CD4-positive, alpha-beta T cell treated with Interferon alpha-2 for 1 hour (primary cell): ENCODE measurements at places on chromosomes 4 and X.

DNA sequence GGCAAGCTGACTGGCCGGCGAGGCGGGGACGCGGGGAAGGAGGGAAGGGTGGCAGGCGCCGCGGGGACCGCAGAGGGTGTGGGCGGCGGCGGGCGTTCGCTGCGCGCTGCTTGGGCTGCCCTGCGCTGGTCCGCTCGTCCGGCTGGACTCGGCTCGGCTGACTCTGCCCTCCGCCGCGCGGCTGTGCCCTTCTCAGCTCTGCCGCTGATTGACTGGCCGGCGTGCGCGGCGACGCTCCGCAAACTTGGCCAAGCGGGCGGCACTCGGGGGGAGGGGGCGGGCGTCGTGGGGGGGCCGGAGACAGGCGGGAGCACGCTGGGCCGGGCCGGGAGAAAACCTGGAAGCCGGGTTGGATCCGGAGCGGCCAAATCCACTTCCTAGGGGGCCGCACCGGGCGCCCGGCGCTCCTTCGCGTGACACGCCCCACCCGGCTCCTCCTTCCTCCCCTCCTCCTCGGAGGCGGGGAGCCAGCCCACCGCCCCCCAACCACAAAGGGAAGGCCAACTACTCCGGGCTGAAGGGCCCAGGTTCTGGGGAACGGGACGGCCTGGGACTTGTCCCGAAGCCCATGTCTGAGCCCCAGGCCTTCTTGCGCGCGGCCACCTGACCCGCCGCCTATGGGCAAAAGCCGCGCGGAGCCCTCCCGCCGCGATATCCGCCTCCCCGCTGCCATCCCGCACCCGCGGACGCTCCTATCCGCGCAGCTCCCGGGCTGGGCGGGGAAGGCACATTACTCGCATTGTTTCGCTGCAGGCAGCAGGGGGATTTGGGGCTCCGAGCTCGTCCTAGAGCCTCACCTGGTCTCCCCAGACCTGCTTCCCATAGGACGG is at the start of gene GPC4:
TSS of gene GPC4 (minus strand) at position 214 of the 830 bp plus-strand sequence. CDS start 524 bp downstream, outside the sequence.
- no peak for DNase-seq

DNA sequence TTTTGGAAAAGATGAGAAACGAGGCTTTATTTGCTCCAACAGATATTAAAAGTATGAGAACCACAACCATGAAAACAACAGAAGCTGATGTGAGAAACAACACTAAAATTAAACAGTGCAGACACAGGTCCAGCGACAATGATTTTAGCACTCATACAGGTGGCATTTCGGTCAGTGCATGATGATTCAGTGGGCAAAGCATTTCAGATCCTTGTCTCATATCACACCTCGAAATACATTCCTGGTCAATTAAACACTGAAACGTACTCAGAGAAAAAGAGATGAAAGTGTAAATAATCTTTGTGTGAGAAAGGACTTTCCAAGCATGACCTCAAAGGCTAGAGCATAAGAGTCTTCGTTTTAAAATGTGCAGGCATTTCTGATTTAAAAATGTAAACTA is 85.2 kb downstream of the ACOX3 start:
- DNase-seq: no peak

DNA sequence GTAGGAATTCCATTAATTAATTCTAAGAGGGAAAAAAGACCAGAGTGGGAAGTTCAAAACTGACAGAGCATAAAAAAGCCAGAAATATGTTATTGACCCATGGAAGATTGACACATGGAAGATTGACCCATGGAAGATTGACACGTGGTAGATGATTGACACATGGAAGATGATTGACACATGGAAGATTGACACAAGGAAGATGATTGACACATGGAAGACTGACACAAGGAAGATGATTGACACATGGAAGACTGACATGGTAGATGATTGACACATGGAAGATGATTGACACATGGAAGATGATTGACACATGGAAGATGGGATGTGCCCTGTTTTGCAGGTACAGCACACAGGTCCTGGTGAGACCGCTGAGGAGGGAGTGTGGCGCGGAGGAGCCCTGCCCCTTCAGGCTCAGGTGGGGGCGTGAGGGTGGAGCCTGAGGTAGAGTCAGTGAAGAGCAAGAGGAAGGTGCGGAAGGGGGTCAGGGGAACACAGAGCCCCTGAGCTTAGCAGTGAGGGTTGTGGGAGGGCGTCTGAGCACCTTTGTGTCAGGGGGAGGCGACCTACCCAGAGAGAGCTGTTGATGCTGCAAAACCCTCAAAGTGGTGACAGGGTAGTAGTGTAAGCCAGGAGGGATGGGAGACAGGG is 15.8 kb upstream of the PDE6B start:
- no peak for DNase-seq

DNA sequence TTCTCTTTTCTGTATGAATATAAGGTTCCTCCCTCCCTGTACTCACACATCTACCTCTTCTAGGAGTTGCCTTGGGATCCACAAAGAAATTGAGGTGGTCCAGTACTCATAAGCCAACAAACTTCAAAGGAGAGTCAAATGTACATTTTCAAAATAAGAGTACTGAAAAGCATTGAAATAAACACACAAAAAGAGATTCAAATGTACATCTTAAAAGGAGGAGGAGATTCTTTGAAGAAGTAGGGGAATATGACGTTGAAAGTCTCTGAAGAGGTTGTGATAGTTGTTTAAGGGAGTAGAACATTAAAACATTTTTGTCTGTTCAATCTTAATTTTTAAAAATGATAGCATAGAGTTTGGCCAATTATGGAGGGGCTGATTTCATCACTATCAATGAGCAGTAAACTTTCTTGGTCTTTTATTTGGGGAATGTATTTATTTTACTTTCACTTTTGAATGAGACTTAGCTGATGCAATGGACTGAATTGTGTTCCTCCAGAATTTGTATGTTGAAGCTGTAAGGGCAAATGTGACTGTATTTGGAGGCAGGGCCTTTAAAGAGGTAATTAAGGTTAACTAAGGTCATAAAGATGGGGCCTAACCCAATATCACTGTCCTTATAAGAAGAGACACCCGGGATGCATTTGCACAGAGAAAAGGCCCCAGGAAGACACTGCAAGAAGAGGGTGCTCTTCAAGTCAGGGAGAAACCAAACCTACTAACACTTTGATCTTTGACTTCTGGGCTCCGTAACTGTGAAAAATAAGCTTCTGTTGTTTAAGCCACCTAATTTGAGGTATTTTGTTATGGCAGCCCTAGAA is 226.3 kb upstream of the PGRMC2 start:
- peak; percentile 5 for DNase-seq

- no peak for DNase-seq
Measured at GRCh38 chrX:74492720-74493201, 71.5 kb downstream of the SLC16A2 start.

DNA sequence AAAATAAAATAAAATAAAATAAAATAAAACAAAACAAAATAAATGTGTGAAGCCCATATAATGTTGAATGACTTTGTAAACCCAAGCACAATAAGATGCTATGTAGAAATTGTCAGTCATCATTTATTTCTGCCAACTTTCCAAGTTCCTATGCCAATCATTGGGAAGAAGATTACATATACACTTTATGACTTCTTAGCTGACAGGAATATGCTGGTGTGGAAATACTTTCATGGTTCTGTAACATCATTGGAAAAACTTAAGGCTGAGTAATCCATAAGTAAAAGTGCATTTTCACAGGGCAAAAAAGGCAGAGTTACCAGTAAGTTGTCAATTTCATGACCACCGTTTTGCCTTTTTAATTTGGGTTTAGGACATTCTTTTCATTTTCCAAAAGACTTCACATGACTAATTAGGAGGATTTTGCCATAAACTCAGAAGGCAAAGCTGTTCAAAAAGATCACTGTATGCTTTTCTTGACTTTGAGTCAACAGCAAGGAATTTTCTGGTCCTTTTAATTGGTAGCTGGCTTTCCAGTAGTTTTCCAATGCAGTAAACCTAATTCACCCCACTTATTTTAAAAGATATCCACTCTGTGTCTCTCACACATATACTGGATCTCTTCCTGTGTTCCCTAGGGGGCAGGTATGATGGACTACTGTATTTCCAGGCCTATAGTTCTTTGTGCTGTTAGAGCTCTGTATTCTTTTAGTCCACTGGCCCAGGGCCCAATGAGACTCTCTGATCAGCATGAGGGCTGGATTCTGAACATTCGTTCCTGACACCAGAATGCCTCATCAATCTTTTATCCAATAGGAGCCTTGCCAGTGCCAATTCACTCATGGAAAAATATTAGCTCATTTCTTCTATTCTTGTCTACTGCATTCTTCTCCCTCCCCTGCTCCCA is 26.2 kb upstream of the SCRG1 start:
- DNase-seq: no peak

DNA sequence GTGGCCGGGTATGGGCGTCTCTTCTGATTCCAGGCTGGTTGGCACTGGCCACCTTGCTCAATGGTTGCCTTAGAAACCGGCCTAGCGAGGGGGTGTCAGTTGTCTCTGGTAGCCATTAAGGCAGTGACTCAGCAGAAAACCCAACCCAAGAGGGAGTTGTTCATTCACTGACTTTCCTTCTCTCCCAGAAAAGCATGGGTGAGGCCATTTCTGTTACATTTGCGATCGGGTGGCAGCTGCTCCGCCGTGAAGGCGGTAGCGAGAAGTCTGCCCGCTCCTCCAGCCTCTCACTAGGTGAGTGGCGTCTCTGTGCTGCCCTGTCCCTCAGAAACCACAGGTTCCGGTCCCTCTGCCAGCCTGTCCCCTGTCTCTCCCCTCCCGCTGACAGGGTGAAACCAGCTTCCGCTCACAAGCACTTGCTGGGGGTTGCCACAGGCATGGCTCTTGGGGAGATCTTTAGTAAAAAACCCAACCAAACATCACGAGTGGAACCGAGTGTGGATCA is 17.4 kb downstream of the IRAK1 start:
- peak; percentile 64 for DNase-seq

GRCh38 chr4:83221897-83222441 is 62.6 kb downstream of the COQ2 start:
- no peak for DNase-seq

- no peak for DNase-seq
Measured at GRCh38 chr4:110184791-110185155, 13.6 kb downstream of the ELOVL6 start.

GRCh38 chr4:86122404-86122803 is 237.4 kb downstream of the MAPK10 start:
- no peak for DNase-seq

DNA sequence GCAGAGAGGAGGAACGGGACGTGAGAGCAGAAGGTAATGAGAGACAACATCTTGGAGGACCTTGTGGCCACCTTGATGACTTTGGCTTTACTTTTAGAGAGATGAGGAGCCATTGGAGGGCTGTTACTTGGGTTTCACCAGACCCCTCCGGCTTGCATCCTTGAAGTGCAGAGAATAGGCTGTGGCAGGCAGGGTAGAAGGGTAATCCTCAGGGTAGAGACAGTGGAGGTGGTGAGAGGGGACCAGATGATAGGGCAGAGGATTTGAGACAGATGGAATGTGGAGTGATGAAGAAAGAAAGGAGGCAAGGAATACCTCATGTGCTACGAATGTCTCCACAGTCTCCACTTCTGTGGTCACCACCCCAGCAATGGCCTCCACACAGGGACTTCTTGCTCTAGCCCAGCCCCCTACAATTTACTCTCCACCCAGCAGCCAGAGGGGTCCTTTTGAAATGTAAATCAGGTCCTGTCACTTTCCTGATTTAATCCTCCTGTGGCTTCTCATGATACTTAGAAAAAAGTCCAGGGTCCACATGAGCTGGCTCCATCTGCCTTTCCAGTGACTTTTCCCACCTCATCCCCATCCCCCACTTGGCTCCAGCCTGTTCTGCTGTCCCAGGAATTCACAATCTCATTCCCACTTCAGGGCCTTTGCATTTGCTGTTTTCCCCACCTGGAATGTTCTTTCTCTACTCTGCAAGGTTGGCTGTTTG is 115.0 kb downstream of the PJA1 start:
- no peak for DNase-seq

DNA sequence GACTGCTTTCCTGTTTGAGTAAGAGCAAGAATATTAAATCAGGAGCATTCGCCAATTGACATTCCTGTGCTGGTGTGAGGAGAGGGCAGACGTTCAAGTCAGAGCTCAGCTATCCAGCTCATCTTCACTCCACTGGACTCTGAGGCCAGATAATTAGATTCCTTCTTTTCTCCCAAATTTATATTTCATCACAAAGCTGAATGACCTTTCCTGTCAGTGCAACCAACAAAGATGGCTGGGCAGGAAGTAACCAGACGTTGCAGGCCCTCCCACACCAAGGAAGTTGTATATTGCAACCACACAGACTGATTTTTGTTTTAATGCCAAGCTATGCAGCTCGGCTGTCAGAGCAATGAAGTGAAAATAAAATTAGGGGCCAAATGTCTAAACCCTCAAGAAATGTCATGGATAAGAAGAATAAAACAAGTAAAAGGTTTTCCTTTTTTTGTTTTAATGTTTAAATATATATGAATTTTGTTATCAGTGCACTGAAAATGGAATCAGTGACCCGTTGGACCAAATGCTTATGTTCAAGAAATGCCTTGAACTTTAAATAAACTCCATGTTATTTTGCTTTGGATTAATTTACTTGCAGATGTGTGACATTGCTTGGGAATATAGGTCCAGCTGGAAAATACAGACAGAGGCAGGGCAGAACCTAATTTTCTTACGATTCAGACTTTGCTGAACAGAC is 578.9 kb upstream of the FAT1 start:
- DNase-seq: no peak

DNA sequence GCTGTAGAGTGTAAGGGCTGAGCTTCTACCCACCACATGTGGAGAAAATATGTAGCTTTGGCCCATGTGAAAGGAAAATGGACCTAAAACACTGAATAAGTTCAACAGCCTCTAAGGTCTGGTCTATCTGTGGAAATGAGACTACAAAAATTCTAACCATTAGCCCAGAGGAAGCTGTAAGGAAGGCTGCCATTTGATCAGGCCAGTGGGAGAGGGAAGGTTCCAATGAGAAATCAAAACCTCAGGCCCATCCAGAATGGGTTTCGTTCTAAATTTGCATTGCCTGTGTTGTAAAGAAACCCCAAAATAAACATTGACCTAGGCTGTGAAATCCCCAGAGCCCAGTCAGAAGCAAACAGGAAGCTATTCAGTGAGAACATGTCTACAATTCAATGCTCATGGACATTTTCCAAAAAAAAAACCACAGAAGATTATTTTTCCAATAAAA is 320.4 kb upstream of the SLC7A11 start:
- no peak for DNase-seq

- DNase-seq: no peak
Measured at GRCh38 chrX:49842621-49843020, 13.5 kb downstream of the PAGE4 start.

DNA sequence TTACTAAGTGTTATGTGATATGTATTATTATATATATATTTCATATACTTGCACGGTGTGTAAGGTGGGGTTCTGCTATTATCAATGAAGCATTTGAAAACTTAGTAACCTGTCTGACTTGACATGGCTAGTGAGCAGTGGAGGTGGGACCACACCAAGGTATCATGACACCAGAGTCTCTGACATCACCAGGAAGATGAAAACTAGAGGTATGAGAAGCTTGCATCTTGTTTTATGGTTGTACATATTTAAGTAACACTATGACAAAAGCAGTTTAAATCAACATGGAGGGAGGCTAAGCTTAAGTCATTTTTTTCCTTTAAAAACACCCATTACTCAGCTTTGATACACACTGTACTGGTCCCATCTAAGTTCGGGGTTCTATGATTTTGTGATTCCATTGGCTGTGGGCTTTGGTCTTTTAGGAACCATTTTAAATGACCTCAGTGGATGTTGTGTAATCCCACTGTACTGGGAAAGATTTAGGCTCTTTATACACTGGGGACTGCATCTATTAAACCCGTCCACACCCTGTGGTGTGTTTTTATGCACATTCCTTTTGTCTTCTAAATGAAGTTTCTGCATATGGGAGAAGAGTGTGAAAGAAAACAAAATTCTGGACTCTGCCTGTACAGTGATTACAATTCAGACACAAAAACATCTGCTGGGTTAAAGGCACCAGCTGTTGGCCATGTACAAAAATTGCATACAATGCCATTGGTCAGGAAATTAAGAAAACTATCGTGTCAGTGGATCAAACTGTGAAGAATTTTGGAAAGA is 570.6 kb downstream of the SPRY1 start:
- no peak for DNase-seq
